Stimulated activated CD8-positive, alpha-beta memory T cell treated with anti-CD3 and anti-CD28 coated beads, Interleukin-4, amount 100 ng/mL, for 48 hours (primary cell): ENCODE measurements at places on chromosomes 12 and 14.

- DNase-seq, result no peak
Measured at GRCh38 chr14:100779691-100780080, 46.2 kb upstream of the MEG3 start.

- DNase-seq, result no peak
Measured at GRCh38 chr12:51661836-51662235, 70.8 kb downstream of the SCN8A start.

DNA sequence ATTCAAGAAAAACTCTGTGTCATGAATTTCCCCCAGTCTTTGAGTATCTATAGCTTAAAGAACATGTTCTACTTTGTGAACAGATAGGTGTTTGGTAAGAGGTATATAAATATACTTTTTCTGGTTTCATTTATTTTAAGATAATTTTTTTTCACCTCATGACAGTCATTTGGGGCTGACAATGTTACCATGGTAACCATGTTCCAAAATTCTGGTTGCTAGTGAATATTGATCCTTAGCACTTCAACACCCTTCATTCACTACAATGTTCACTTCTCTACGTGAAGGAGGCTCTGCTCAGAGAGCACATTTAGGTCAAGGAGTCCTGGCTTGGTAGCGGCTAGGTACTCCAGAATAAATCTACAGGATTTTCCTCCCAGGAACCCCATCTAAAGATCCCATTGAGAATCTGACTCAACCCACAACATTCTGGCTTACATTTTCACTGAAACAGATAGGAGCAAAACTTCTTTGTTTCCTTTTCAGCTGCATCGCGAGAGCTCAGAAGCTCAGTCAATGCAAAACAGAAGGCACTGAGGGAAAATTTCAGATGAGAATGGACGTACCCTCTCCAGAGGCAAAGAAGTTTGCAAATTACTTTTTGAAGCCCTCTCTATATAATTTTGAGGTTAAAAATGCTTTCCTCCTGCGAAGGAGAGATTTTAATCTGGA lies 93.6 kb downstream of the ARF6 start:
- DNase-seq, result no peak

GRCh38 chr14:58808828-58809227 lies 171.1 kb downstream of the DACT1 start:
- DNase-seq, result no peak

DNA sequence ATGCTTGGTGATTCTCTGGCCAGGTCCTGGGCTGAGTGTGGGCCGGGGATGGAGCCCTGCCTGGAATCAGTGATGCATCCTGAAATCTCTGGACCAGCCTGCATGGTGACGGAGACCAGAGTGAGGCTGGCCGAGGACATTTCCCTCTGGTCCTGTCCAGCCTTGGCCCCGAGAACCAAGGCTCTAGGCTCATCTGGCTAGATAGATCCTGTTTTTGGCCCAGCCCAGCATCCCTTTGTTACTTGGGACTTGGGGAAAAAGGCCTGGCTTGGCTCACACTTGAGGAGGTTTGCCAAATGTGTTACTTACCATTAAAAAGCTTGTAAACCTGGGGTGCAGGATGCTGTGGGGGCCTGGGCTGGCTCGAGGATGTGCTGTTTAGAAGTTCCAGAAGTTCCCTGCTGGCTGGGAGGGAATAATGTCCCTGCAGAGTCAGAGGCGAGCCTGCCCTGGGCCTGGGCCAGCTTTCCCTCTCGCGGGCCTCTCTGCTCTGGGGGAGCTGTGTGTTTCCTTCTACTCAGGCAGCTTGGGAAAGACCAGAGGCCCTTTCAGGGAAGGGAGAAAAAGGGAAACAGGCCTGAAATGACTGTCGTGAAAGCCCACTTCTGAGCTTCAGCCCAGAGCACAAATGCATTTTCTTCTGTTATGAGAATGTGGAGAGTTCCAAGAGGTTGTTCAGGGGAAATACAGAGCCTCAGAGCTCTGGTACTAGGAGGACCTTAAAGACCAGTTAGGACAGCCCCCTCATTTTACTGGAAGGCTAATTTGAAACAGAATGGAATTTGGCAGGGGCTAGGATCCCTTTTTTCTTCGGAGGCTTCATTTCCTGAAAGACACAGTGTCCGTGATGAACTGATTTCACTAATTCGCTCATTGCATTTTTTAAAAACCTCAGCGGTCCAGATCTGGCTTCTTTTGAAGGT lies 47.2 kb upstream of the CTDSP2 start:
- DNase-seq, result no peak
